ENCODE measurements at places on chromosomes 6 and 20.

DNA sequence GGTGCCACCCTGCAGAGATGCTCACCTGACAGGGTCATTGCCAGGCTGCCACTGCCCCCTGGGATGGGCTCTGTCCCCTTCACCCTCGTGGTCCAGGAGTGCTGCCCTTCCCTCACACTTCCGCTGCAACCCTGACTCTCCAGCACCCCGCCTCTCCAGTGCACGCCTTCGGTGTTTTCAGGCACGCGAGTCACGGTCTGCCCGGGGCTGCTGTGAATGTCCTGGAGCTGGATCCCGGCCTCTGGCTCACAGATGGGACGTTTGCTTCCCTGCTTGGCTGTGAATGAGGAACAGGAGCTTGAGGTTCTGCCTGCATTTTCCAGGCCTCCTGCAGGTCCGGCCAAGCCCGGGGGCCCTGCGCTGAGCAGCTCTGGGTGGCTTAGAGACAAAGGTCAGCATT, 343.4 kb downstream of the SMOC2 start:
- DNase-seq: no peak

DNA sequence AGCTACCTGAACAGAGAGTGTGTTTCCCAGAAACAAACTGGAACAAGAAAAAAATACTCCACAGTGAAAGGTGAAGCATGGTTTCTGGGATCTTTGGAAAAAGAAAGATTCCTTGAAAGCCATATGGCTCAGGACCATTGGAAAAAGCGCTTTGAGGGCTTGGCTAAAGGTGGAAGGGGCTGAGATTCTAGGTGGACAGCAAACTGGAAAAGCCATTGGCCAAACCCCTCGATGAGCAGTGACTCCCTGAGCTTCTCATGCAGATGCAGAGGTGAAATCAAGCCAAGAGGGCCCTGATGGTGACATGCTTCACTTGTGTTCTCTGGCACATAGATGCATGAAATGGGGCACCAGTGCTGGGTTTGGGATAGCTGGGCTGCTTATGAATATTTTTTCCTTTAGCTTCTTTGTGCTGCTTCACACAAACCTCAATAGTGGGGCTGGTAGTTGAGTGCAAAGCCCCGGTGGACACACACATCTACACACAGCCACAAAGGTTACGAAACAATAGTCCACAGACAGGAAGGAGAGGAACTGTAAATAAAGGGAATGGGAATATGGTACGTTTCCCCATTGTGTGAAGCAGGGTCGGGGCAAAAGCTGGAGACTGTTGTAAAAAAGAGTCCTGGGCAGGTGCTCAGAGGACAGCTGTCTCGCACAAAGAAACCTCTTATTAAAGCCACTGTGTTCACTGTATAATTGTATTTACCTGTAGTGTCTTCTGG, 117.8 kb downstream of the FOXA2 start:
- no peak for DNase-seq

DNA sequence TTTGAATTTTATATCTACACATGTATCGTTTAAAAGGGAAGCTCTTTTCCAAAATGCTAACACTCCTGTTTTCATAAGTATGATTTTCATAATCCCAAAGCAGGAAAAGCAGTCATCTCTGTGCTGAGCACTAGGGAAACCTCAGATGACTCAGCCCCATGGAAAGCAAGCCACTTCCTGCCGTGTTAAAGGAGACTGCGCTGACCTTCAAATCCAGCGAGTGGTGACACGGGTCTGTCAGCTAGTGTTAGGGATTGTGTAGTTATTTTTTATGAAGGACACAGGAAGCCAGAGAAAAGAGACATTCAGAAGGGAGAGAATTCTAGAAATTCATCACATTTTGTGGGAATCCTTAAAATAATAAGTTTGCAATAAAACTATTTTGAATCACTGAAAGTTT, 57.0 kb upstream of the CD93 start:
- no peak for DNase-seq

- no peak for DNase-seq
Measured at GRCh38 chr6:88174906-88175305, 8.8 kb upstream of the CNR1 start.

GRCh38 chr6:16292942-16293341, 54.6 kb downstream of the GMPR start:
- DNase-seq: no peak

- no peak for DNase-seq
Measured at GRCh38 chr20:2817891-2818595, 1.9 kb downstream of the TMEM239 start.

GRCh38 chr6:43740961-43741764, 28.8 kb upstream of the VEGFA start:
- DNase-seq: no peak

DNA sequence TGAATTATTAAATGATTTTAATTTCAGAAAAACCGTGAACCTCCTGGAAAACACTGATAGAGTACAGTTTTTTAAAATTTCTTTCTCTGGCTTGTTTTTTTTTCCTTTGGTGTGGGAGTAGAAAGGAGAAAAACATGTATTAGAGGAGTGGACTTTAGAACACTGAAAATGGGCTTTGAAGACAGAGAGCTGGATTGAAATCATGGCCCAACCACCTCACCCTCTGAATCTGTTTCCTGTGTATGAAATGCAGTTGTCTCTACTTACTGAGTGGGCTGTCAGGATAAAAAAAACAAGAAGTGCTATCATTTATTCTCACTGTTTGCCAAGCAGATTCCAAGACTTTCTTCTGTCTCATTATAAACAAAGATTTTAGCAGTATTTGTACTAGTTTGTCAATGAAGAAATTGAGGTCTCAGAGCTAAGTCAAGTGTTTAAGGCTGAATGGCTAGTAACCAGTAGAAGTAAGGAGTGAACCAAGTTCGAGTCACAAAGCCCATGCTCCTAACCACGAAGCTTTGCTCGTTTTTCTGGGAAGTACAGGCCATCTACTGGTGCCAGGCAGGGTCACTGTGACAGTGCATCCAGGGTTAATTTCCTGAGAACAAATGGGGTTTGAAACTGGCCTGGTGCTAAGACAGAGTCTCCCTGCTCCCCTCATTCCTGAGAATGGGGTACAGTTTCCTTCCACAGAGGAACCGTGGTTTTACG, 256.4 kb downstream of the TMEM242 start:
- DNase-seq: no peak

DNA sequence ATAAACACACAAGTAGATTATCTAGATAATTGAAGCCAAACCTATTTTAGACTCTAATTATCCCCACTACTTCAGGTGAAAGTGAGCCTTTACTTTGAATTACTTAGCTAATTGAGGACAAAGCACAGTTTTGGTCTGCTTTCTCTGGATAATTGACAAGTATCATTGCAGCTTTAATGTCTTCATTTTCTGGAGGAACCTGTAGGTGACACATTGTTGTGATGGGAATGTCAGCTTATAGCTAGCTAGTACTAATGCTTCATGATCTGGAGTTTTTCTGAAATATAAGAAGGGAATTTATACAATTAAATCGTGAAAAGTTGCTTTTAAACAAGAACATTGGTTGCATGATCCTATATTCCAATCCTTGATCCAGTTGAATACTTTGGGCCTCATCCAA, 319.3 kb upstream of the CITED2 start:
- DNase-seq: no peak

DNA sequence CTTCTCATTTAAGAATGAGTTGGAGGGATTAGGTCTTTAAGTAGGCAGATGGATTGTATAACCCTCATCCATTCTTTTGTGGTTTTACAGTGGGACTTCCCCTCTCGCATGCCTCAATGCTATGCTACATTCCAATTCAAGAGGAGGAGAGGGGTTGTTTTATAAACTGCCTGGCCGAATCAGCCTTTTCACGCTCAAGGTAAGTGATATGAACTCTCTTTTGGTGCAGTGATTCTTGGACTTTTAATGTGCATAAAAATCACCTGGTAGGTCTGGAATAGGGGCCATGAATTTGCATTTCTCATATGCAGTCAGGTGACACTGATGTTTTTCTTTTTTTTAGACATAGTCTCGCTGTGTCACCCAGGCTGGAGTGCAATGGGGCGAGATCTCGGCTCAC, 10.8 kb downstream of the ASXL1 start:
- DNase-seq: no peak

DNA sequence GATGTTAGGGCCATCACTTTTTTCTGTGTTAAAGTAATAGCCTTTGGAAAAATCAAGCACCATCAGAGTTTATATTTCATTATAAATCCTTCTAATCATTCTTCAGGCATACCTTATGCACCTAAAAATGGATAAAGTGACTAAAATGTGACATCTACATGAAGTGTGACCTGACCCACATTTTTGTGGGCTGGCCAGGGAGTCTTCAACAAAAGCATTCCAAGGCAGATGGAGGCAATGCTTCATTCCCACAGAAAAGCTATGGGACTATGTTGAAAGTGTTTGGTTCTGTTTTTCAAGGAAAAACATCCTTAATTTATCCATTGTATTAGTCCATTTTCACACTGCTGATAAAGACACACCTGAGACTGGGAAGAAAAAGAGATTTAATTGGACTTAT, 58.8 kb upstream of the LTV1 start:
- no peak for DNase-seq

DNA sequence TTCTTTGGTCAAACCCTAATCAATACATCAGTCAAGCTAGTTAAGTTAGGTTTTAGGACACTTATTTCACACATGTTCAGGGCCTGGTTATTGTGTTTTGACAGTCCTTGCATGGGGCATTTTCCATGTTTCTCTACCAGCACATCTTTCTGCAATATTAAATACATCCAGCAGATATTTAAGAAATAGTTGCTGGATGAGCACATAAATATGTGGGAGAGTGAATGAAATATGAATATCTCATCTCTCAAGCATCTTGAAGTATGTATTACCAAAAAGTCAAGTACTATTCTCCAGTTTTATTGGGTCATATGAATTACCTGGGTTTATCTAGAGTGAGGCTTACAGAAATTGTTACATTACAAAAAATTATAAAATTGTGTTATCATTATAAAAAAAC, 621.9 kb upstream of the GJE1 start:
- no peak for DNase-seq

DNA sequence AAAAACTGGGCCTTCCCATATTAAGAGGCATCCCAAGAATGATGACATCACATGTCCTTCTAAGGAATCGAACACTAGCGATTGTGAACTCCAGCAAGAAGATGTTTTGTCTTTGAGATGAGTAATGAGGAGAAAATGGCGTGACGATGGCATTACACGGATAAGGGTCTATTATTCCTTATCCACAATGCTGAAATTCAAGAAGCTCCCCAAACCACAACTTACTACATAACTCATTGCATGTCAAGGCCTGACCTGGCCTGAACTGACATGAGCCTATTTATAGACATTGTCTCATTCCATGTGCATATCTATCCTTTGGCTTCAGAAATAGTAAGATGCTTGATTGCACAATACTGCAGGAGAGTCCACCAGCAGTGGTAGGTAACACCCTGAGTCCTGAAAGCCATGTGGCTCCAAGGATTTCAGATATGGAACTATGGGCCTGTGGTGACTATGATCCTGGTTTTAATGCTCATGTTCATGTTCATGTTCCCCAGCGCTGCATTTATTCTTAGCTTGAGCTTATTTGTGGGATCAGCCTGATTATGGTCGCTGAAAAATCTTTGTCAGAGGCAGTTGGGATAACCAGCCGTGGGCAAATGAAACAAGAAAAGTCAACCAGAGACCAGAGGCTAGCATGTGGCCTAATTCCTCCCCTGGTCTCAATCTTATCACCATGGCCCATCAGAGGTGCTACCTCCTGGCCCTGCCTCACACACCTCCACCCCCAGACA, 183.2 kb upstream of the JARID2 start:
- DNase-seq: no peak

- no peak for DNase-seq
Measured at GRCh38 chr20:45819466-45819865, 7.0 kb downstream of the UBE2C start.

Data from NCI-H1048 (cell line).